ENCODE measurements at places on chromosomes 7 and 10.
A peak's percentile ranks its signal among the peaks of the same experiment; 100 is the strongest.

- no peak for DNase-seq
Measured at GRCh38 chr10:101777619-101778145, 1.8 kb upstream of the FGF8 start.

DNA sequence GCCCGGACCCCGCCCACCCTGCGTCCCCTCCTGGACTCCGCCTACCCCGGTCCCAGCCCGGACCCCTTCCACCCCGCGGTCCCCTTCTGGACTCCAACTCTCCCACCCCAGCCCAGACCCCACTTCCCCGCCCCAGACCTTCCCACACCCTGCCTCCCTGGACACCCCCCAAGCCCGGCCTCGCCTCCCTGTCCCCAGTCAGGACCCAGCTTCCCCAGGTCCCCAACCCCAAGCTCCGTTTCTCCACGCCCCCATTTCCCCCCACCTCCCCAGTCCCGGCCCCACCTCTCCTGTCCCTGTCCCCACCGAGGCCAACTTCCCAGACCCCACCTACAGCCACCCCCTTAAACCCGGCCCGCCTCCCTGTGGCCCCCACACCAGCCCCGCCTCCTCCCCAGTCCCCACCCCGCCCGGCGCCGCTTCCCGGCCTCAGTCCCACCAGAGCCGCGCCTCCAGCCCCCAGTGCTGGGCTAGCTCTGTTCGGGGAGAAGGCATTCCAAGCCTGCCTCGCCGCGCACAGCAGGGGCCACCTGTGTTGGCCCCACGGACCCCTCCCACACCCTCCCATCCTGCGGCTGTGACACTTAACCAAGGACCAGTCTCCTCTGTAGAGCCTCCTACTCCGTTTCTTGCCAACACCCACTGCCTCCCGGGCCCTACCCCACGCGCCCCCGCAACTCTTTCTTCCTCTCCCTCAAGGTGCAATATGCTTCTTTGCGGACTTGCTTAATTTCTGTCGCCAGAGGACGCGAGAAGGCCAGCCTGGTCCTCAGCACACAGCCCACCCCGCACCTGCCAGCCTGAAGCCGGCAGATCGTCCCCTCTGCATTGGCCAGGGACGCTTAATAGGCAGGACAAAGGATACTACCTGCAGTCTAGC, 736 bp upstream of the ITIH5 start:
- DNase-seq, result no peak

- DNase-seq, result no peak
Measured at GRCh38 chr10:132341017-132341416, 9.0 kb downstream of the LRRC27 start.

DNA sequence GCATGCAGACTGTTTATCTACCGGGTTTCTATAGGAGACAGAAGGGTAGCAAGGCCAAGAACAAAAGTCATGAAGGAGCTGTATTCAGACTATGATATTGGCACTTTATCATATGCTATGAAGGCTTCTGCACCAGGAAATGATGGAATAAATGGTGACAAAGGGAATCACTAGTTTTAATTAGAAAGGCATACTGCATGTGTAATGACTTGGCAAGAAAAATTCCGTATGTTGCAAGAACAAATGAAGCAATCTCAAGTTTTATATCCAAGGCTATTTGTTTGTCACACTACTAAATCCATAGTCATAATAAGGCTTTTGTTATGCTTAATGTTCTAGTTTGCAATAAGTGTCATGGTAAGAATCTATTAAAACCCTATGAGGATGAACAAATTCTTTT, 230.9 kb downstream of the ZEB1 start:
- no peak for DNase-seq

DNA sequence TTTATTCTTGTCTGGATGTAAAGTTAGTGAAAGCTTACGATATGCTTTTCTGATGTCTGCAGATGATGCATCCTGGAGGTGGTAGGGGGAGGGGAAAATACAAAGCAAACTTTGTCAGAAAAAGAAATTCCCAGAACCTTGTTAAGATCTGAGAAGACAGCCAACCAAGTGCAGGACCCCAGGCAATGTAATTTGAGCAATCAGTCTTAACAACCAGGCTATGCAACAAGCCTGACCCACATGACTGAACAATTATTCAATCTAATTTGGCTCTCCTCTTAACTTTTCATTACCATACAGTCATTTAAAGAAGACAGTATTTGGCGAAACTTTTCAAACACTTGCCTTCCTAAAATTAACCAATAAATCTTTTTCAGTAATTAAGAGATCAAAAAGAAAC, 74.5 kb downstream of the DNAJC1 start:
- no peak for DNase-seq

DNA sequence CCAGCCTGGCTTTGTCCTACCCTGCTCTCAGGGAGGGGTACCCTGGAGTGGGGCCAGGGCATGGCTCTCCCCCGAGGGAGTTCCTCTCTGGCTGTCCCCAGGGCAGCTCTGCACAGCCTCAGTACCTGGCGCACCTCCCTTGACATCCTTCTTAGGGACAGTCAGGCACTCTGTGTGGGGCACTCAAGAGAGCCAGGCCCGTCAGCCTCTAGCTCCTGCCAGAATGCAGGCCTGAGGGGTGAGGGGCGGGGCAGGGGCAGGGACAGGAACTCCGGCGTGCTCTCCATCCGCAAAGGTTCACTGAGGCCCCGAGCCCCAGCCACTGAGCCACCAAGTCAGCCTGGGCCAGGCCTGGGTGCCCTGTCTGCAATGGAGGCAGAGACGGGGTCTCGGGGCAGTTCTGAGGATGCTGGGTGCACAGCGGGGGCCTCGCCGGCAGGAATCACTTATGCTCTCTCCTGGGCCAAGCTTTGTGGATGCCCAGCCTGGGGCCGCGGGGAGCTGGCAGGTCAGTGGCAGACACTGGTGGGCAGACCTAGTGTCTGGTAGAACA, 10.1 kb downstream of the LIMK1 start:
- peak; percentile 32 for DNase-seq

GRCh38 chr7:137593115-137593711, 249.7 kb upstream of the PTN start:
- DNase-seq, result no peak

GRCh38 chr10:127762925-127763324, 25.9 kb downstream of the FOXI2 start:
- DNase-seq, result no peak

DNA sequence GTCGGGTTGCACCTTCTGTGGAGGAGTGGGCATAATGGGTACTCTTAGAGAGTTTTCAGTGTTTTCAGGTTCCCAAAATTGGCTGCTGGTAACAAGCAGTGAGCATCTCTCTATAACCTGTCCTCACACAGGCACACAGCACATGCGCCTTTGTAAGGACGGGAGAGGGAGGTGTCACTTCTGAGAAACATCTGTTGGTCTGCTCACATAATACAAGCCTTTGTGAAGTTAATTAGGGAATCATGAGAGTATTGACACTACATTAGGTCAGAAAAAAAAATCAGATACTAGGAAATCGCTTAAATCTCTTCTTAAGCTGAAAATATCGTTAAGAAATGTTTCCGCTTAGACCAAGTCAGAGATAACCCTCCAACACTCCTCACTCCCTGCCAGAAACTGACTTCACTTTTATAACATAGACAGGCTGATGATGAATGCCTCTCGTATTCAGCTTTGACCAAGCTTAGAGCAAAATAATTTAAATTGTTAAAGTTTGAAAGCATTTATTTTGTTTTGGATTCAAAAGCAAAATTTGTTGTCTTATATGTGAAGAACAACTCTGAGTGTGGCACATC, 769.7 kb downstream of the TNS3 start:
- DNase-seq, result no peak

DNA sequence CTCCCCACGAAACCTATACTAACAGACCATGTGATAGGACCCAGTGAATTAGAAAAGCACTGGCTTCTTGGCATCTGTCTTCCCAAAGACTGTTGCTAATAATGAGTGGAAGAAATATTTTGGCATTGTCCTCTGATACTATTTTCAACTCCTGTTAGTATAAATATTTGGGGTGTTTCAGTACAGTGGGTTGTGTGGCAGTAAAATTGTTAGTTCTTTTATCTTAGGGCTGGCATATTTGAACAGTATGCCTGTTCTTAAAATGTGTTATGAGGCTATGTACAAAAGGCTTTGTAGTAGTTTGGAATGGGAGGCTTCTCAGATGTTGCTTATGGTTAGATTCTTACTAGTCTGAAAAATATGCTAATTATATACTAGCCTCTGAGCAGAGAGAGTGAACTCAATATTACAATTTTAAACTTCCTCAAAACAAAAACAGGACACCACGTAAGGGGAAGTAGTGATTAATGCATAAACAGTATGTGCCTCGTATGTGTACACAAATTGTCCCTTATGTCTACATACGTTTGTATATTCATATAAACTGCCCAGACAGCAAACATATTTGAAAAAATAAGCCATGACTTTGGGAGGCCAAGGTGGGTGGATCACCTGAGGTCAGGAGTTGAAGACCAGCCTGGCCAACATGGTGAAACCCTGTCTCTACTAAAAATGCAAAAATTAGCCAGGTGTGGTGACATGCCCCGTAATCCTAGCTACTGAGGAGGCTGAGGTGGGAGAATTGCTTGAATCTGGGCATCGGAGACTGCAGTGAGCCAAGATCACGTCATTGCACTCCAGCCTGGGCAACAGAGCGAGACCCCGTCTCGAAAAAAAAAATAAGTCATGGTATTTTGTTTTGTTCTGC, 115.4 kb downstream of the ARID5B start:
- no peak for DNase-seq

DNA sequence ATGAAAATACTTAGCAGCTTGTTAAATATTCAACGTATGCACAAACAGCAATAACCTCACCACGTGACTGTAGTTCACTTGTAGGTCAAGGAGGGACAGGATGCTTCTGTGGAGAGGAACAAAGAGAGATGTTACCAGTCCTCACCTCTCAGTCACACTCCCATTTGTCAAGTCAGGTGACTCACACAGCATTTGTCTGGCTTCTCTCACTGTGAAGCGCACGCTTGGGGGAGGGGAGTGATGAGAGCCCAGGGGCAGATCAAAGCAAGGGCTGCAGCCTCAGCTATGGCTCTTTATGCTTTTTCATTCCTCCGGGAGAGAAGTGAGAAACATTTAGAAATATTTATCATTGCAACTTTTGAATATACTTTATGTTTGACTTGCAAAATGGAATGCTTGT, 2.9 kb upstream of the RBM20 start:
- peak; percentile 36 for DNase-seq

Data from GM12865 (cell line).